T-helper 17 cell (primary cell): ENCODE measurements at places on chromosomes 4 and X. TPM values are rescaled to one million over a fixed set of nuclear protein-coding genes. Genes with fewer than 3 reads are reported as not detected.

DNA sequence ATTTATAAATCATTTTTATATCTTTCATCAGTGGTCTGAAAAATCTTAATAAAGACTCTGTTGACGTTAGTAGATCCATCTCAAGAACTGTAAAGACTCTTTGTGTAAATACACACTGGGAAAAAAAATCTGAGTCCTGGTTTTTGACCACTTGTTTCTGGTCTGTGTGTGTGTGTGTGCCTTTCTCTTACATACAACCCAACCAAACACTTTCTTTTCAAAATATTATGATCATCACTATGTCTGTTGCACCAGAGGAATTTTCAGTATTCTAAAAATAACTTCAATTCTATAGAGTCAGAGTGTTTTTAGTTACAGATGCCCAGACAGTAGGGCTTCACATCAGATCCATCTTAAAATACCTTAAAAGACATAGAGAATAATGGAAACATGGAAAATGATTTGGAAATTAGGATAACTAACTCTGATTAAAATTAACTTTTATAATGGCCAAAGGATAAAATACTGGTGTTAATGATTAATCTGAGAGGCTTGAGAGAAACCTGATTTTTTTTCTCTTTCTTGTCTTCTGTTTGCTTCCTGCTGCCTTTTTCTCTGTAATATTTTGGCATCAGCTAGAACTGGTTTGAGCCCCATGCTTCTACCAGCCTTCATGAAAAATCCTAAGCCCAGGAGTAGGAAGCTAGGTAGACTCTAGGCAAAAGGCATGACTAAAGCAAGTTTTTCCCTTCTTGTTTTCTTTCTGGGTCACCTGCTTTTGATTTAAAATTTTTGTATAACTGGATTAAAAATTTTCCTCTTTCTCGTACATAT is 99.7 kb downstream of the ATXN3L start:
- H3K27me3 ChIP-seq: no peaks in the 10 kb centered on the region
- H3K4me1 ChIP-seq: peaks cover 2% of the 10 kb centered on the region
- H3K27ac ChIP-seq: no peak overlapping the region
- no peak for DNase-seq
- H3K4me3 ChIP-seq: no peak overlapping the region

- no peak overlapping the region for H3K4me3 ChIP-seq
- H3K27me3 ChIP-seq: no peaks in the 10 kb centered on the region
- no peak for DNase-seq
- no peaks in the 10 kb centered on the region for H3K36me3 ChIP-seq
- H3K27ac ChIP-seq: no peak overlapping the region
Measured at GRCh38 chr4:20926529-20926928, 226.3 kb downstream of the PACRGL start.

- no peak for DNase-seq
- H3K4me3 ChIP-seq: peak overlapping the region; percentile 88
- H3K36me3 ChIP-seq: no peaks in the 10 kb centered on the region
- peaks cover 7% of the 10 kb centered on the region for H3K27me3 ChIP-seq
Measured at GRCh38 chrX:129655547-129656249, 942 bp upstream of the APLN start.

GRCh38 chrX:134570899-134571298 is 87.4 kb downstream of the PLAC1 start:
- H3K4me1 ChIP-seq: no peaks in the 10 kb centered on the region
- no peak for DNase-seq
- no peaks in the 10 kb centered on the region for H3K27me3 ChIP-seq

Gene SH2D1A
- total RNA-seq: 29.1 TPM

DNA sequence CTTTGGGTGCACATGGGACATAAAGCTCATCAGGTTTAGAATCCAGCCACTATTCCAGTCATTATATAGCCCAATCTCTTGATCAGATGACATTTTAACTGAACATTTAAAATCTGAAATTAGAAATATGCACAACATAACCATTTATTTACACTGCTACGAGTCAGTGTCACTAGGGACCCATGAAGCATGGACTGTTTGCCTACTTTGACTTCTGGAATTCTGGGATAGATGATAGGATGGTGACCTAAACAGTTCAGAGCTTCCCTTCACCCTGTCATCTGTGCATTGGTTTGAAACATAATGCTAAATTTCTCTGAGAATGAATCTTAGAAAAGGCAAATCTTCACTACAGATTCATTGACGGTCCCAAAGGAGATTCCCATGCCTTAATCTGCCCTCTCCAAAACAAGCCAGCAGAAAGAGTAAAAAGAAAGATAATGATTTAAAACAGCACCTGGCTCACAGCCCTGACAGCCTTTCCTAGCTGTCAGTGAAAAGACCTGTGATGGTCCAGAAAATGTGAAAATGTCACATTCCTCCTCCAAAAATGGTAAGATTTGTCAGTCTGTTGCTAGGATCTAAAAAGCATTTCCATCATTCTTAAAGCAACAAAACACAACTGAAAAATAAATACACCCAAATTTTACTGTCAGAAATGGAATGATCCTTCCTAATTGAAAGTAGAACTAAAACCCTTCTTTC is 18.9 kb upstream of the HERC3 start:
- H3K4me3 ChIP-seq: no peak overlapping the region
- no peaks in the 10 kb centered on the region for H3K4me1 ChIP-seq
- no peaks in the 10 kb centered on the region for H3K36me3 ChIP-seq

DNA sequence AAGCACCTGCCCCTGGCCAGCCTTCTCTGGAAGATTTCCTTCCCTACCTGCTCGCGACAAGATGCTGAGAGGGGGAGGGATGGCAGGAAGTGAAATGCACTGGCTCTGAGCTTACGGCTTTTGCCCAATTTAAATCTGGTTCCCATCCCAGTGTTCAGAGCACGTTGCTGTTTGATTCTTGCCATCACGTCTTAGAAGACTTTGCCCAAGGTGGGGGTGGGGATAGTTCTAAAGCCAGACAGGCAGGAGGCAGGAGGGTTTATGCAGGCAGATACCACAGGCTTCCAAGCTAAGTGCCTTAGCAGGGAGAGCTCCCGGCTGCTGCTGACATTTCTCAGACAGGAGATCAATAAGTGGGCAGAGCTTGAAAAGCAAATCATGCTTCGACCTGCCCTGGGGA is 393.9 kb downstream of the MID1IP1 start:
- no peaks in the 10 kb centered on the region for H3K36me3 ChIP-seq
- DNase-seq: no peak
- H3K27ac ChIP-seq: no peak overlapping the region

- H3K36me3 ChIP-seq: peaks cover 6% of the 10 kb centered on the region
- H3K4me3 ChIP-seq: no peak overlapping the region
- H3K27me3 ChIP-seq: no peaks in the 10 kb centered on the region
- H3K27ac ChIP-seq: no peak overlapping the region
- DNase-seq: no peak
Measured at GRCh38 chr4:82906469-82906868, 5.9 kb downstream of the THAP9 start.

Gene MGARP
- not detected for total RNA-seq

Gene BEX1
- 0.81 TPM for total RNA-seq

DNA sequence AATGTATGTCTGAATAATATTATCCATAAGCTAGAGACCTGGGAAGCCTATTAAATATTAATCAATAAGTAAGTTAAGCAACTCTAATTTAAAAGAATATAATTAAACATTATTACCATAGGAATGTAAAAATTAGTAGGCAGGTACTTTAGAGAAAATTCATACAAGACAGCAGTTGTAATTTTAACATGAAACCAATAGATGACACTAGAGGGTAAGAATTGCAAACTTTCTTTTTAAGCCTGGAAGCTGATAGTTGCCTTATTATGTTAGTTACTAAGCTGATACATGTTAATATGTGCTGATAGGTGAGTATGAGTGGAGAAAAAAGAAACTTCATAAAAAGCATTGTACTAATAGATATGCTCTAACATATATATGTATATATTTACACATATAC is 1157.4 kb downstream of the FAM133A start:
- no peak for DNase-seq
- no peak overlapping the region for H3K4me3 ChIP-seq
- no peak overlapping the region for H3K27ac ChIP-seq
- H3K36me3 ChIP-seq: no peaks in the 10 kb centered on the region
- no peaks in the 10 kb centered on the region for H3K27me3 ChIP-seq
- no peaks in the 10 kb centered on the region for H3K4me1 ChIP-seq

Gene GNRHR
- total RNA-seq: not detected

Gene AR
- 1.5 TPM for total RNA-seq

DNA sequence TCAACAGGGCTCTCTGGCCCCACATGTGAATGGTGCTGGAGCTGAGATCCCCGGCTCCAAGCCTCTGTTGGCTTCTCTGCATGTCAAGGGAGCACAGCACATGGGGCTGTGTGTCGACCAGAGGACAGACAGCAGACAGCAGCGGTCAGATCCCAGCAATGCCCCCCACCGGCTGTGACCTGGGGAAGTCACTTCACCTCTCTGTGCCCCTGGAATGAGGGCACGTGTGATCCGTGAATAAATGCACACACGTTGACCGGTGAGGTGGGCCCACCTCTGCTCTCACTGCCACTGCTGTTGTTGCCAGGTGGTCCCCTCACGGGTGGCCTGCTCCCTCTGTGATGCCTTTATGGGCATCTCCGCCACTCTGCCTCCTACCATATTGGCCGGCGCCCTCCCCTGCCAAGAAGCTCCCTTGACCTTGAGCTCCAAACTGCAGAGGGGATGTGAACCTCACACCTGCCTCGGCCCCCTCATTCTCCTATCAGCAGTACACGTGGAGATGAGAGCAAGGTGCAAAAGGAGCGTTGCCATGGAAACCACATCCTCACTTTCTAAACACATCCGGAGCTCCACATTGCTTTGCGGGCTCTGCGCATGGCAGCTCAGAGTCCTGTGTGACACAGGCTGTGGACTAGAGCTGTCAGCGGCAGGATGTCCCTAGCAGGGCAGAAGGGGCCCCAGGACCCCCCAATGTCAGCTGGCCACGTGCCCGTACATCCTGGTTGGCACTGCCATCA is 75.4 kb downstream of the ABLIM2 start:
- no peaks in the 10 kb centered on the region for H3K27me3 ChIP-seq
- H3K36me3 ChIP-seq: peaks cover 3% of the 10 kb centered on the region
- H3K4me3 ChIP-seq: no peak overlapping the region
- DNase-seq: no peak
- H3K4me1 ChIP-seq: peaks cover 7% of the 10 kb centered on the region
- no peak overlapping the region for H3K27ac ChIP-seq
